ENCODE measurements at places on chromosomes 16 and 17.
A peak's percentile ranks its signal among the peaks of the same experiment; 100 is the strongest.

DNA sequence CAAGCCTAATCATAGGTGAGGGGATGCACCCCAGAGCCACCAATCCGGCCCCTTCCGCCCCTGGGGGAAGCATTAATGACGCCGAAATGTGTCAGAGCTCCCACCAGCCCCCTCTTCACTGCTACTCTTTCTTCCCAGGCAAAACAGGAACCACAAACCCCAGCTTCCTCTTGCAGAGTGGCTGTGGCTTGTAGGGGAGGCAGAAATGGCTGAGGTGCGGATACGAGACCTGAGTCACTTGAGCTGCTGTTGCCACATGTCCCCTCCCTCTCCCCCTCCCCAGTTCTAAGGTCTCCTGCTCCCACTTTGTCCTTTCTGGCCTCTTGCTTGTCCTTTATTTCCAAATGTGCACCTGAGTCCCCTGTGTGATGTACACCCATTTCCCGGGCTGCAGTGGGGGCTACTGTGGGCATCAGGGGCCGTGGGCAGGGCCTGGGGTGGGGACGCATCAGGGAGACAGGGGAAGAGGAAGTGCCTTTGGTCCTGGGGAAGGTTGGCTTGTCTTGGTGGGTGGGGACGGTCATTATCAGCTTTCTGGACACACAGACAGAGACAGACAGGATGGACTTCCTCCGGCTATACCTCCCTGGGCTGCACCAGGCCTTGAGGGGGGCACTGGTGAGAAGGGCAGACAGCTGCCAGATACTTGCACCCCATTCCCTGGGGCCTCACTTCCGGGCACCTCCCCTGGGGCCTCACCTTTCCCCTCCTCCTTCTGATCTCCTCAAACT lies at the start of gene APOBR:
Gene APOBR (plus strand): TSS at position 523 of the 731 bp plus-strand sequence. CDS start 39 bp downstream, at position 562.
- DNase-seq: peak; percentile 78

GRCh38 chr16:81556715-81557284 lies 112.2 kb downstream of the CMIP start:
- DNase-seq: no peak

DNA sequence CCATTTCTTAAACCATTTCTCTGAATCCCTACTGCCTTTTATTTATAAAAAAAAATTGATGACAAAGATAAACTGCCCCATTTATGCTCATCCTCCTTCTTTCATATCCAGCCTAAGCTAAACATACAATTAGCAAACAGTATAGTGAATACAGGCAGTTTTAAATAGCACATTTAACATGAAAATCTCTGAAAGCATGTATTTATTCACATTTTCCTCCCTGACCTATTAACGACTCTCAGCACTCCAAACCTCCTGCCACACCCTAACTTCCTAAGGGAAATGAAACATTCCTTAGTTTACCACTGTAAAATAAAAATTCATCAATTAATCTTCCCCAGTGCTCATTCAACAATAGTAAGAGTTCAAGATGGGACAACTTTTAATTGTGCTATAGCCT lies 56.9 kb downstream of the TRIM37 start:
- DNase-seq: no peak

- DNase-seq: no peak
Observed at GRCh38 chr16:27254262-27254811, 14.2 kb downstream of the NSMCE1 start.

- no peak for DNase-seq
Observed at GRCh38 chr17:51848451-51848850, 310.1 kb downstream of the CA10 start.

DNA sequence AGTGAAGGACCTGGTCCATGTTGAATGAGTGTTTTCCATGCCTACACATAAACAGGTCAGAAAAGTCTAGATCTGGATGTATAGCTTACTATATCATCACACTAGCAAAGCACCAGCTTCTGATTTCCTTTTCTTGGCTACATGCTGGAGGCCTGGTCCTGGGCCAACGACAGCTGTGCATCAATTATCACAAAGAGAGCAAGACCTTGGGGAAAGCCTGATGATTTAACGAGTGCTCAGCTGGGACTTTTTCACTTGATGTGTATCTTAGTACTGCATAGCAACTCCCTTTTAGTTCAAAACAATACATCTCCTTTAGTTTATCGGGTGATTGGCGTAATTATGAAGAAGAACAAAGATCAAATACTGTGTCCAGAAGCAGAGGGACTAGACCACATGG lies 358.2 kb downstream of the KIF2B start:
- no peak for DNase-seq

- no peak for DNase-seq
Observed at GRCh38 chr17:73272906-73273218, 11.2 kb upstream of the CPSF4L start.

DNA sequence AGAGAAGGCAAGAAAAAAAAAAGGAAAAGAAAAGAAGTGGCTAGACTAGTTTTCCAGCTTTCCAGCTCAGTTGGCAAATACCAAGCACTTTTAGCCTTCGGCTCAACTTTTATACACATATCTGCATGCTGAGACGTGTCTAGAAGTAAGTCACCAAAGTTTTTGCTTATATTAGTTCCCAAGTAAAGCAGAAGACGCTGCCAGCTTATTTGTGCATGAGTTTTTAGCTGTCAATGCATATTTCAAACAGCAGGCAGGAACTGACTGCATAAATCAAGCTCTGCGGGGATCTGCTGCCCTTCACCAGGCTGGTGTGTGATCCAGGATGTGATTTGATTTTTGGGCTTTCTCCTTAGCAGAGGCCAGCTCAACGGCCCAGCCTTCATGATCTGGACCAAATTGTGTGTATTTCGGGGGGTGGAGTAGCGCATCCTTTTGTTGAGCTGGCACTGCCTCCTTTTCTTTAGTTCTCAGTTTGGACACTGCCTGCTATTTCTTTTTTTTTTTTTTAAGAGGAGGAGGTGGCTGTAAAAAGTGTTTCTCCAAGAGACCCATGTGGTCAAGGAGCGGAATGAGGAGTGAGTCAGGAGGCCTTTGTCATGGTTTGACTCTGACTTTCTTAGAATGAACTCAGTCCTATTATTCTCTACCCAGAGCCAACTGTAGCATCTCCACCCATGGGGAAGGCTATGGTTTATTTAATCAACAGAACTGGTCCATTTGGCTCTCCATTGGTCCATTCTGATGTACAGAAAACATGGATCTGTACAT lies 162.6 kb upstream of the XYLT1 start:
- no peak for DNase-seq
